CD4-positive, alpha-beta memory T cell (primary cell): ENCODE measurements at places on chromosomes 1 and 21.

DNA sequence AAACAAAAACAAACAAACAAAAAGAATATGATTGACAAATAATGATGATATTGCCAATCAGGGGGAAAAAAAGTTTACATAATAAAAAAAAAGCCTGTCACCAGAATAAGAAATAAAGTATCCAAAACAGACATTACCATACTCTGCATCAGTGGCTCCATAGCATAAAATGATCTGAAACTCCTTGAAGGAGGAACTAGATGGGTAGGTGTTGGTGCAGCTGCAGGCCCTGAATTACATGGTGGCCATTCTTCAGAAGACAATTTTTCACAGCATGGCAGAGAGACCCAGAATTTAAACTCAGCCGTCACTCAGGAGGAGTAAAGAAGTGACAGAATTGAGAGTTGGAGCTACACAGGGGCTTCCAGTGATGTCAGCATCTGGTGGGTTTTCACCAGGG lies 60.2 kb downstream of the GLUL start:
- H3K27ac ChIP-seq = no peak overlapping the region
- no peaks in the 10 kb centered on the region for H3K36me3 ChIP-seq
- H3K4me1 ChIP-seq = no peaks in the 10 kb centered on the region
- H3K4me3 ChIP-seq = no peak overlapping the region
- DNase-seq = no peak

DNA sequence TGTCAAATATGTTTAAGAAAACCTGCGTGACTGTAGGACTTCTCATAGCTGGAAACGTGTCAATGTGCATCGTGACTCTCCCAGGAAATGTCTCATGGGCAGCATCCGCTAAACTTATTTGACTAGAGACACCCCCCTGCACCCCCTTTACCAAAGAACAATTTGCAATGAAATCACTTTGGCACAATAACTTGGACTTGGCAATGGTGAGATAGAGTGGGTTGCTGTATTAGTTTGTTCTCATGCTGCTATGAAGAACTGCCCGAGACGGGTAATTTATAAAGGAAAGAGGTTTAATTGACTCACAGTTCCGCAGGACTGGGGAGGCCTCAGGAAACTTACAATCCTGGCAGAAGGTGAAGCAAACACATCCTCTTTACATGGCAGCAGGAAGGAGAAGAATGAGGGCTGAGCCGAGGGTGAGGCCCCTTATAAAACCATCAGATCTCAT lies 13.8 kb downstream of the CLDN14 start:
- H3K36me3 ChIP-seq = no peaks in the 10 kb centered on the region
- DNase-seq = no peak

DNA sequence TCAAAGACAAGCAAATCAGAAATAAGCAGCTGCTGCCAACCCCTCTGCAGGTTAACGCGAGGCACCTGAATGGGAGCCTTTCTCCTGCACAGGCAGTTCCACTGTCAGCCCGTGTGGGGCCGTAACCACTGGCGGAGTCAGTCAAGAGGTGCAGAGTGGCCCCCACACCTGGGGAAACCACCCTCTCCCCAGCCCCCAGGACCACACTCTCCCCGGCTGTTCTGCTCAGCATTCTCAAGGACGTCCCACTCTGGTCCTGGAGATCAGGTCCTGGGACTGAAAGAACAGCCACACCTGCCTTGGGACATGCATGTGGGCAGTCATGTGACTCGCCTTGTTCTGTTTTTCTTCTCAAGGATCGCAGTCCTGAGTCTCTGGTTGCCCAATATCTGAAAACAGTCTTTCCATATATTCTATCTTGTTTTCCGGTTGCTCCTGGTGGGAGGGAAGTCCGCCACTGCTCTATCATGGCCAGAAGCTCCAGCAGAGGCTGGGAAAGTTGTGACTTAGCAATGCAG lies 252.5 kb downstream of the PTPRU start:
- no peak overlapping the region for H3K27ac ChIP-seq
- DNase-seq = no peak
- no peaks in the 10 kb centered on the region for H3K36me3 ChIP-seq

DNA sequence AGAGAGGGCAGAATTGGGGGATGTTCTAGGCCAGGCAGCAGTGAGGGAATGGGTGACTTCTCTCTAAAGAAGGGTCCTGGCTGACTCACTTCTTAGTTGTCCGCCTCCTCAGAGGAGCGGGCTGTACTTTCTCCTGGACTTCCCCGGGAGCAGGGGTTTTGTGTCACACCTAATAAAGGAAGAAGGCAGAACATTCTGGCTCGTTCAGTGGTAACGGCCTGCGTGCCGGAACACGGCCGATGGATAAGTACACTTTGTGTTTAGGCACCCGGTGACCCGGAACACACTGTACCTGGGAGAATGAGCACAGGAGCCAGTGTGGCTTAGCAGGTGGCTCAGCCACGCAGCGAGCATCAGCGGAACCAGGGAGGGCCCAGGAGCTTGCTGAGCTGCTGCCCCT lies 84.7 kb downstream of the FBXO2 start:
- peaks cover 5% of the 10 kb centered on the region for H3K27me3 ChIP-seq
- no peaks in the 10 kb centered on the region for H3K4me1 ChIP-seq
- no peak overlapping the region for H3K27ac ChIP-seq
- H3K36me3 ChIP-seq = no peaks in the 10 kb centered on the region
